Fibroblast of skin of abdomen (primary cell): ENCODE measurements at places on chromosomes 7 and 10.

GRCh38 chr10:126564326-126564888 lies 106.1 kb downstream of the C10orf90 start:
- DNase-seq, result no peak

GRCh38 chr7:156474241-156474743 lies 166.3 kb upstream of the RNF32 start:
- DNase-seq, result peak; percentile 32

GRCh38 chr7:94284104-94284503 lies 110.6 kb upstream of the COL1A2 start:
- no peak for DNase-seq

GRCh38 chr10:24370877-24371276 lies 161.9 kb downstream of the KIAA1217 start:
- peak; percentile 41 for DNase-seq

- DNase-seq, result peak; percentile 58
Measured at GRCh38 chr10:68606918-68607317, 46.8 kb downstream of the TET1 start.

GRCh38 chr10:52119507-52119906 lies 194.6 kb upstream of the DKK1 start:
- DNase-seq, result no peak

DNA sequence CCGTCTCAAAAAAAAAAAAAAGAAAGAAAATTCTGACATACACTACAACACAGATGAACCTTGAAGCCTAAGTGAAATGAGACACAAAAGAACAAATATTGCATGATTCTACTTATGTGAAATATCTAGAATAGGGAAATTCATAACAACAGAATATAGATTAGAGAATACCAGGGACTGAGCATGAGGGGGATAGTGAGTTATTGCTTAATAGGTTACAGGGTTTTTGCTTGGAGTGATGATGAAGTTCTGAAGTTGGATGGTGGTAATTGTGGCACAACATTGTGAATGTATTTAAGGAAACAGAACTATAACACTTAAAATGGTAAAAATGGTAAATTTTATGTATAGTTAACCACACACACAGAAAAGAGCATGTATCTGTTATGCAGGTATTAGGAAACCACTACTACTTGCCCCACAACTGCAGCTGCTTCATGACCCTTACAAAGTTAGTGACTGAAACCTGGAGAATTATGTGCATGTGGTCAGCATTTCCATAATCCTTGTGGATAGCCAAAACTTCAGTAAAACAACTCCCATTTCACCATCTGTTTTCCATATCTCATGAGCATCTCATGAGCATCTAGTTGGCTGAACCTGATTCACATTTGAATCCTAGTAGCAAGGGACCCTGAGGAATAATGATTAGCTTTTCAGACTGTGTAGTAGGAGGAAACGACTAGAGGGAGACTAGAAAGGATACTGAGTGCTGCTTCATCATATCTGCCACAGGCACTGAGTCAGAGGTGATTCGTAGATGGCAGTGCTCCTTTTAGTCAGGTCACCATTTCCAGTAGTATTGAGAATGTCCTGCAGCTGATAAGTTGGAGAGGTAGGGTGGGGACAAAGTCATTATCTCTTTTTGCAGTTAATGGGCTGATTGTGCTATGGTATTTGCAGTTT lies 26.3 kb downstream of the SAMD8 start:
- DNase-seq, result peak; percentile 77

GRCh38 chr7:74454925-74455288 lies 1.2 kb downstream of the GTF2IRD1 start:
- DNase-seq, result no peak

DNA sequence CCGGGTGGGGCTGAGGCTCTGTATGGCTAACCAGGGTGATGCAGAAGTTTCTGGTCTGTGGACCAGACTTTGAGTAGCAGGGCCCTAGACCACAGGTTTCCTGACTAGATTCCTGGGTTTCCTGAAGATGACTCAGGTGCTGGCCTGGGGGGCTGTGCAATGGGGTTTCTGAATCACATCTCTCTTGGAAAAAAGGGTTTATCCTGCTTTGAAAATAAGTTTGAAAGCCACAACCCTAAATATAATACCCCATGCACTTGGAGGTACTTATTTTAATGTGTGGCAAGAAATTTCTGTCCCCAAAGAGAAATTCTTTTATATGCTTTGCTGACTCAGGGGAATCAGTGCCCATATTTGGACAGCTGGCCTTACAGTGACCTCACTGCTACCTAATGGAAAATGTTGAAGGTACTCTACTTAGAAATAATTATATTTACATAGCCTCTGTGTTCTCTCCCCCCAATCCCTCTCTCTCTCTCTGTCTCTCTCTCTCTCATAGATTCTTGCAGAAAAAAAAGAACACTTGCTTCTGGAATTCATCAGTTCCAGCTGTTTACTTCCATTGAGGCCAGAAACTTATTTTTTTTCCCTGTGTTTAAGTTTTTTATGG lies 184.4 kb upstream of the LYZL2 start:
- DNase-seq, result peak; percentile 89

GRCh38 chr10:116574797-116575196 lies 16.0 kb upstream of the PNLIPRP1 start:
- no peak for DNase-seq

DNA sequence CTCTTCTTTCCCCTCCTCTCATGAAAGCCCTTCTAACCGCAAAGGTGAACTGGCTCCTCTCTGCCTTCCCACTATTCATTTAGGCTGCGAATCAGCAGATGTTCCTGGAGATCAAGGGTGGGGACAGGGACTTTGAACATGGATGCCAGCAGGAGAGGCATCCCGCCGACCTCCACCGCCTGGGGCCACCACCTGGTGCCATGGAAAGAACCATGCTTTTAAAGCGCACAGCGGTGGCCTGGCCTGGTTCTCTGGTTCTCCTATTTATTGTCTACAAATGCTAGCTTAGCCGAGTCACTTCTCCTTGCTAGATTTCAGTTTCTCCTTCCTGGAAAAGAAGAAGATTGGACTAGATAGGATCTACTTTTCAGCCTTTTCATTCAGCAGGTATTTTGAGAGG lies 43.2 kb upstream of the KCNMA1 start:
- DNase-seq, result no peak

DNA sequence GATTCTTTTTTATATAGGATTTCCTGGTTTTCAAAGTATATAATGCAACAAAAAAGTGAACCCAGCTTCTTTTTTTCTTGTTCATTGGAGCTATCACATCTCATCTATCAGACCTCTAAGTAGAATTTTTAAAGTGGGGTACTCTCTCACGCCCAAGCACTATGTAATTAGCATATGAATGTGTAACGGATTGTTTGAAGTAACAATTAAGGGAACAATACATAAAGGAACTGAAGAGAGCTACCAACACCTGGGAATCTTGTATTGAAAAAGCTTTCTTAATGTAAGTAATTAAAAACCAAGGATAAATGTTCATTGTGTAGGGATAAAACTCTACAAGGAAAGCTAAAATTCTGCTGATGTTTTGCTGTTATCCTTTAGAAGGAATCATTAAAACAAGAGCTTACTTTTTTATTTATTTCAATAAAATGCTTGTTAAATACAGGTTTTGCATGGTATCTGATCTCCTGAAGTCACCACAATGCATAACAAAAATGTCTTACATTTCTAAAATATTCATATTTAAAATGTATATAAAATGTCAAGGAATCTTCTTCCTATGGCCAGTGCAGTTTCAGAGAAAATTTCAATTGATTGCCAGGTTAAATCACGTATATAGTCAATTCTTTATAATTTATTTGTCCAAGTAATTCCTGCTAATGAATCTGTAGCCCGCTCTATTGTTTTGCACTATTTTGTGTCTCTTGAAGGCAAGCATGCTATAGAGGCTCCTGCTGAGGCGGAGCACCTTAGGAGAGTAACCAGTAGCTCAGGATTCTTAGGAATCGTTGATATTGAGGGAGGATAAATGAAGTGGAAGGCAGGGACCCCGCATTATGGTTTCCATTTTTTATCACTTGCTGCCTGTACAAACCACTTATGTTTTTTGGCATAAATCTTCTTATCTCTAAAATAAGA lies 51.6 kb downstream of the PTPRZ1 start:
- no peak for DNase-seq

GRCh38 chr7:132836746-132837145 lies 245.1 kb downstream of the CHCHD3 start:
- DNase-seq, result no peak

DNA sequence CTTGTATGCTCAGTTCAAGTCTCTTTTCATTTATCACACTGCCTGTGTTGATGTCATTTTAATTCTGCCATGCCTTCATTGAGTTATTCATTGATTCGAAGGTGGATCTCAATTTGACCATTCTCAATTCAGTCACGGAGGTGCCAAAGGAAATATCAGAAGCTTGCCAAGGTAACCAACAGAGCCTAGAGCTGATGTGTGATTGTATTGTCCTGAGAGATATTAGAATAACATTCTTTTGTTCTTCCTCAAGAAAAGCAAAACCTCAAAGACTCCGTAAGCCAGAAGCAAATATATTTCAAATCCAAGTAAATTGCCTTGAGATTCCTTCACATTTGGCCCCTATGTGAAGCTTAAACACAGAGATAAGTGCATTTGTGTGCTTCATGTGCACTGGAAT lies 345.3 kb downstream of the CXCL12 start:
- DNase-seq, result no peak

GRCh38 chr10:97584060-97584797 lies at the start of gene HOGA1:
Gene HOGA1 (plus strand): TSS chr10:97584389. CDS start chr10:97584704, 315 bp downstream.
- DNase-seq, result peak; percentile 62

GRCh38 chr10:20897146-20897825 lies at the start of gene NEBL:
Gene NEBL (minus strand): TSS chr10:20897311. CDS start chr10:20897205, 106 bp downstream.
- no peak for DNase-seq

DNA sequence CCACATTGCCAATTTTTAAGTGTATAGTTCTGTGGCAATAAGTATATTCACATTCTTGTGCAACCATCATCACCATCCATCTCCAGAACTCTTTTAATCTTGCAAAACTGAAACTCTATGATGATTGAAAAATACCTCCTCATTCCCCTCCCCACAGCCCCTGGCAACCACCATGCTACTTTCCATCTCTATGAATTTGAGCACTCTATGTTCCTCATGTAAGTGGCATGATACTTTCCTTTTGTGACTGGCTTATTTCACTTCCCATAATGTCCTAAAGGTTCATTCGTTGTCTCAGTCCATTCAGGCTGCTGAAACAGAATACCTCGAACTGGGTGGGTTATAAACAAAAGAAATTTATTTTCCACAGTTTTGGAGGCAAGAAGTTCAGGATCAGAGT lies 23.4 kb upstream of the EGR2 start:
- no peak for DNase-seq

DNA sequence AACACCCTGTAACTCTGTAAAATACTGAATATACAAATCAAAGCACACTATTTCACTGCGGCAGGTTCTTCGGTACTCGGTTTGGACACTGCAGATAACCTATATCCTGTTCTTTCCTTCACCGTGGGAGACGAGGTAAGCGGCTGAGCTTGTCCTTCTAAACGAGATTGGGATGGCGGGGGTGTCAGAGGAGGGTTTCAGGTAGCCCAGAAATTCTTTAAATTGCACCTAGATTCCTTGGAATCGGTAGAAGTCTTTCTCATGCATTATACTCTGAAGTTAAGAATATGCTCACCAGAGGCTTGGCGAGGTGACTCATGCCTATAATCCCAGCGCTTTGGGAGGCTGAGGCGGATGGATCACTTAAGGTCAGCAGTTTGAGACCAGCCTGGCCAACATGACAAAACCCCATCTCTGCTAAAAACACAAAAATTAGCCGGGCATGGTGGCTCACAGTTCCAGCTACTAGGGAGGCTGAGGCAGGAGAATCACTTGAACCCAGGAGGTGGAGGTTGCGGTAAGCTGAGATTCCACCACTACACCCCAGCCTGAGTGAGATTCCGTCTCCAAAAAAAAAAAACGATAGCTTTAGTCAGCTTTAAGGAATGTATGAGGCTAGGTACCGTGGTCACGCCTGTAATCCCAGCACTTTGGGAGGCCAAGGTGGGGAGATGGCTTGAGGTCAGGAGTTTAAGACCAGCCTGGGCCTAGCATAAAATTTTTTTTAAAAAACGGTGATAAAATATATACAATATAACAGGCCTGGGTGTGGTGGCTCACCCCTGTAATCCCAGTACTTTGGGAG lies 10.1 kb upstream of the LAT2 start:
- peak; percentile 33 for DNase-seq

DNA sequence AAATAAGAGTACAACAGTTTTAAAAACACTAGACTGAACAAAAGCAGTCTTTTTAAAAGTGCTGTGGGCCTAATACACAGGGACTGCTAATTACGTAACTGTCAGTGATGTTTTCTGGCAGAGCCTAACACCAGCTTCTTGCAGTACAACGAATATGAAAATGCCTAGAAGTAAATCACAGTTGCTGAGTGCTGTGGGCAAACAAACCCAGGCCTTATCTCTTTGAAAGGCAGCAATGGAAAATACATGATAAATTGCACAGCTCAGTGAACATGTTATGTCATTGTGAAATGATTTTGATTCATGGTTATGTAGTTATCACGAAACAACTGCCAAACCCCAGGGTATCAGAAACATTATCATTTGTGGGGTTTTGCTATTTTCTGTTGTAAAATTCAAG lies 428.4 kb downstream of the GFRA1 start:
- DNase-seq, result peak; percentile 51

DNA sequence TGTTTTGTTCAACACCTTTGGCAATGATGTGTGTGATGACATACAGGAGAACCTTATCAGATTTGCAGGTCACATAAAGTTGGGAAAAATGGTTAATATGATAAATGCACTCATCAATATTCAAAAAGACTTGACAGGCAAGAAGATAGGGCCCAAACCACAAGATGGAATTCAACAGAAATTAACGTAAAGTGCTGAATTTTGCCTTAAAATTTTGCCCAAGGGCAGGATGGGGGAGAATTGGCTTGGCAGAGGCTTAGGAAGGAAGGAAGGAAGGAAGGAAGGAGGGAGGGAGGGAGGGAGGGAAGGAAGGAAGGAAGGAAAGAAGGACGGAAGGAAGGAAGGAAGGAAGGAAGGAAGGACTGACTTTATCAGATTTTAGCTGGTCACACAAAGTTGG lies 35.3 kb downstream of the CARD11 start:
- no peak for DNase-seq

- no peak for DNase-seq
Measured at GRCh38 chr7:150388709-150389531, 9.8 kb downstream of the ZNF775 start.

- no peak for DNase-seq
Measured at GRCh38 chr10:31704195-31704594, 224.4 kb downstream of the ARHGAP12 start.

DNA sequence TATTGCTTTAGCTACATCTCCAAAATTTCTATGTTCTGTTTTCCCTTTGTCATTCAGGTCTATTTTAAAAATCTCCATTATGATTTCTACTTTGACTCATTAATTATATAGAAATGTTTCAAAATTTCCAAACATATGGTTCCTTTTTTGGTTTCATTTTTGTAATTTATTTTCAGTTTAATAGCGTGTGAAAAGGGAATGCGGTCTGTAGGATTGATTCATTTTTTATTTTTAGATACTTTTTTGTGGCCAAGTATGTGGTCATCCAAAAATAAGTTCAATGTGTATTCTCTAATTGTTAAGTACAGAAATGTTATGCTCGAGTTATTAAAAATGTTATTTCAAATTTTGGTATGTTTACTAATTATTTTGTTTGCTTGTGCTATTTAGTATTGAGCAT lies 72.5 kb upstream of the ANKRD1 start:
- DNase-seq, result peak; percentile 38
